ENCODE measurements at places on chromosomes 6 and 20. TPM values are rescaled to one million over a fixed set of nuclear protein-coding genes. Genes with fewer than 3 reads are reported as not detected.

DNA sequence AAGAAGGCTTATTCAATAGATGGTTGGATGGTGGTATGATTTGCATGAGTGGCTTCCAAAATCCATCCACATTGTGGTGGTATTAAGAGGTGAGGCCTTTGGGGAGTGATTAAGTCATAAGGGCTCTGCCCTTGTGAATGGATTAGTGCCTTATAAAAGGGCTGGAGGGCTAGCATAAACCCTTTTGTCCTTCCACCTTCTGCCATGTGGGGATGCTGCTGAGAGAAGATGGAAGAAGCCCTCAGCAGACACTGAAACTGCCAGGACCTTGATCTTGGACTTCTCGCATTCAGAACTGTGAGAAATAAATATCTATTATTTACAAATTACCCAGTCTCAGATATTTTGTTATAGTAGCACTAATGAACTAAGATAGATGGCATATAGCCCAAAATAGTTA is 27.8 kb upstream of the SRPK1 start:
- DNase-seq, result peak; percentile 40

DNA sequence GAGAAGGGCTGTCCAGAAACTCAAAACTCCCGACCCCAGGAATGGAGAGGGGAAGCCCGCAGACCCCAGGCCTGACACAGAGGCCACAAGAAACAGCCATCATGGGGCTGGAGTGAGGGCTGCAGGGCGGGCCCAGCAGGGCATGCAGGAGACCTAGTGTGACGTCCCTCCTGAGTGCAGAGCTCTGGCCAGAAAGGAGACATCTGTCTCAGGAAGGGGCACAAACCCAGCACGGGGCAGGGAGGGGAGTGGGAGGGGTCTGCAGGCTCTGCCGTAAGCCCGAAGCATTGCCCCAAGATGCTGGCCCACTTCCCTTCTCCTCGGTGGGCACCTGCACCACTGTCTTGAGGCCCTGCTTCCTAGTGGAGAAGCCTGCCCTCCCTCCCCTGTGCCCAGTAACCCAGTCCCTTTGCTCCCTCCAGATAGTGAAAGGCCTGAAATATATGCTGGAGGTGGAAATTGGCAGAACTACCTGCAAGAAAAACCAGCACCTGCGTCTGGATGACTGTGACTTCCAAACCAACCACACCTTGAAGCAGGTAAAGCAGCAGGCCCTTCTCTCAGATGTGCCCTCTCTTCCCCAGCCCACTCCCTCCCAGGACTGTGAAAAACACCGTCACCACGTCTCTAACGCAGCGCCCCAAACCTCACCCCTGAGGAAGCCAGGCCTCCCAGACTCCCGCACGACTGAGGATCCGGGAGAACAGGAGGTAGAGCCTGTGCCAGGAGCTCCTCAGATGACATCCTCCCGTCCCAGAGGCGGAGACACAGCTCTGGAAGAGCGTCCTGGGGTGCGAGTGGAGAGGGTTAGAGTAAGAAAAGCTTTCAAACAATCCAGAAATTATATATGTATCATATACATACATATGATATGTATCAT is 9.7 kb downstream of the CST7 start:
- no peak for DNase-seq

DNA sequence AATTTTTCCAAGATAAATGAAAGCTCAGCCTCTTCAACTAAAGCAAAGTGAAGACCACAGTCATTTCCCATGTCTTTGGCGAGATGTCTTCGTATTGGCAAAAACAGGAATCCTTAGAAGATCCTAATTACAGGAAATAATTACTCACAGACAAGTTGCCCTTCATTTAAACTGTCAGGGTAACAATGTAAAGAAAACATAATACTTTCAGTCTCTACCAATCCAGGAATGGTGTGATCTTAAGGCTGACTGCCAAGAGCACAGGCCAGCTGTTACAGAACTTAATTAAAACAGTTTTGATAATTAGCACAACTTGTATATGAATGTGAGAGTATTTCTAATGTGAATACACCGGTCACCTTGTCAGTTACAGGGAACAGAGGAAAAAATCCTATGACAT is 292.2 kb downstream of the PACRG start:
- no peak for DNase-seq

- peak; percentile 32 for DNase-seq
These were observed at the start of gene KCNQ2 for GRCh38 chr20:63471981-63472831. KCNQ2 (minus strand) TSS chr20:63472655; CDS start chr20:63472463, 192 bp downstream.

GRCh38 chr6:119484598-119484997 is 135.0 kb upstream of the MAN1A1 start:
- peak; percentile 95 for DNase-seq

DNA sequence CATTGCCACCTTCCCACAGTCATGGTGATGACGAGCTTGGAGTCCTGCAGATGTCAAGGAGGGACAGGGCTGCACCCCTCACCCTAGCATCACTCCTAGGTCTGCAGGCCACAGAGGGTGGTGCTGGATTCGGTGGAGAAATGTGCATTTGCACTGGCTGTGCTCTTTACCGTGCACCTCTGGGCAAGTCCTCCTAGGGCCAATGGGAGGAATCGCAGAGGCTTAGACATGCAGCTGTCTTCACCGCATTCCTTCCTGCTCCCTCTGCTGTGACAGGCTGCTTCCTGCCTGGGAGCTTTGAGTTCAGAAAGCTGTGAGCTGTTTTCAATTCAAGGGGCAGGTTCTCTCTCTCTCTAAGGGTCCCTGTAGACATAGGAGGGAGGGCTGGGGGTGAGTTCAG is 85.1 kb downstream of the EDN3 start:
- no peak for DNase-seq

- DNase-seq, result no peak
These were observed 23.7 kb downstream of the CEP85L start for GRCh38 chr6:118627724-118628123.

DDX43 gene
- total RNA-seq, result not detected

MAP7 gene
- total RNA-seq, result 35.5 TPM

GHRH gene
- not detected for total RNA-seq
